ENCODE measurements at places on chromosomes 4 and X.

GRCh38 chr4:1628892-1629698, 55.0 kb downstream of the FAM53A start:
- H3K27me3 ChIP-seq: no peaks in the 10 kb centered on the region
- H3K36me3 ChIP-seq: no peaks in the 10 kb centered on the region
- H3K4me1 ChIP-seq: no peaks in the 10 kb centered on the region
- peak; percentile 82 for DNase-seq
- H3K27ac ChIP-seq: no peak overlapping the region

DNA sequence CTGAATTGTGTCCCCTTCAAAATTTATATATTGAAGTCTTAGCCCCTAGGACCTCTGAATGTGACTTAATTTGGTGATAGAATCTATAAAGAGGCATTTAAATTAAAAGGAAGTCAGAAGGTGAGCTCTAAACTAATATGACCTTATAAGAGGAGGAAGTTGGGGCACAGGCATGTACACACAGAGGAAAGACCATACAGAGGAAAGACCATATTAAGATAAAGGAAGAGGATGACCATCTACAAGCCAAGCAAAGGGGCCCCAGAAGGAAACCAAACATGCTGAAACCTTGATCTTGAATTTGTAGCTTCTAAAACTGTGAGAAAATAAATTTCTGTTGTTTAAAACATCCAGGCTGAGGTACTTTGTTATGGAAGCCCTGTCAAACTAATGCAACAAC, 26.9 kb upstream of the CYBB start:
- H3K4me1 ChIP-seq: no peaks in the 10 kb centered on the region
- no peaks in the 10 kb centered on the region for H3K27me3 ChIP-seq
- DNase-seq: no peak
- H3K4me3 ChIP-seq: no peak overlapping the region
- no peaks in the 10 kb centered on the region for H3K36me3 ChIP-seq

DNA sequence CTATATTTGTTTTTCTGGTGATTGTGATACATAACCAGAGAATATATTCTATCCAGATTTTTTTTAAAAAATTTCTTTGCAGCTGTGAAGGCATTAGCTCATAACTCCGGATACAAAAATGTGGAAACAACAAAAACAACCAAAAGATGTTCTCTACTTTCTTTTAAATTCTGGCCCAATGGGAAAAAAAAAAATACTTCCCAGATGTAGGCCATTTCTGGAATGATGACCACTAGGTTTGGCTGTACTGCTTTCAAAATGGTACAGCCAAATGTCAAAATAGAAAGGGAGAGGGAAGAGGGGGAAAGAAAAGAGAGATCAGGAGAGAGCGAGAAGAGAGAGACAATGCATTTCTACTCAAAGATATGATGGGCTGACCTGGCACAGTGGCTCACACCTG, 14.6 kb downstream of the ANOS1 start:
- no peak overlapping the region for H3K4me3 ChIP-seq
- peaks cover 21% of the 10 kb centered on the region for H3K4me1 ChIP-seq
- DNase-seq: no peak

DNA sequence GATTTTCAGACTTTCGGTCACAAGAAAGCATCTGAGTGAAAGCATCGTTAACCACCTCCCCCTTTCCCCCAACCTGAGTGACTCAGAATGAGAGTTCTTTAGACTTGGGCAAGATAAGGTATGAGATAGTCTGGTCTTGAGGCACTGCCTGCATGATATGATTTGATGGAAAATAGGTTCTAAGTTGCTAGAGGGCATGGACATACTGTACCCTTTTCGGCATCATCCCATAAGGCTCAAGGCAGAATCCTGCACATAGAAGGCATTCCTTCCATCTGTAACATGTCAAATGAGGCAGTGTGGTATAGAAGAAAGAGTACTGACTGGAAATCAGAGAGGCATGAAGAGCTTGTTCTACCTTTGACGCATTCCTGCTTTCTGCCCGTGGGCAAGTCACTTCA, 16.8 kb upstream of the AMOT start:
- no peak overlapping the region for H3K27ac ChIP-seq
- H3K36me3 ChIP-seq: peaks cover 8% of the 10 kb centered on the region
- H3K4me1 ChIP-seq: no peaks in the 10 kb centered on the region
- no peak for DNase-seq
- no peak overlapping the region for H3K4me3 ChIP-seq

DNA sequence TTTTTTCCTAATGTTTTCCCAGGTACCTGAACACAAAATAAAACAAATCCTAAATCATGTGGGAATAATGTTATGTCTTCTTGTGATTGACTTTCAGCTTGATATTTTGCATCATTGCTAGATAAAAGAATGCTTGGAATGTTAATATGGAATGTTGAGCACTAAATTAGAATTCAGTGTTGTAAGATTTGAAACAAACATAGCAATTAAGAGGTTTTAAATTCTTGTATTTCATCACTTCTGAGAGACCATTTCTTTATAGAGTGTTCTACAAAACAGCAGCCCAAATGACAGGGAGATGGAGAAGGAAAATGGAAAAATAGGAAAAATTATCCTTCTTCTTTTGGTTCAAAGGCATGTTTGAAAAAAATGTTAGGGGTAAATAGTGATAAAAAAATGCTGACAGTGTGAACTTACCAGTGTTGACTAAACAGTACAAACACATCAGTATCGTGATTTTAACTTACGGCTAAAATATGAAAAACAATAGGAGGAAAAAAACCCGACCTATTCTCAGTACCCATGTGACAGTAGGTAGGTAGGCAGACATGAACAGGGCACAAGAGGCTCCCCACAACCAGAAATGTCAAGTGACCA, 102.6 kb upstream of the PDE5A start:
- H3K4me1 ChIP-seq: no peaks in the 10 kb centered on the region
- no peaks in the 10 kb centered on the region for H3K36me3 ChIP-seq
- H3K27me3 ChIP-seq: no peaks in the 10 kb centered on the region
- no peak for DNase-seq

- no peaks in the 10 kb centered on the region for H3K36me3 ChIP-seq
- no peaks in the 10 kb centered on the region for H3K4me1 ChIP-seq
- no peak for DNase-seq
- no peaks in the 10 kb centered on the region for H3K27me3 ChIP-seq
Measured at GRCh38 chr4:142230991-142231390, 594.6 kb downstream of the IL15 start.

DNA sequence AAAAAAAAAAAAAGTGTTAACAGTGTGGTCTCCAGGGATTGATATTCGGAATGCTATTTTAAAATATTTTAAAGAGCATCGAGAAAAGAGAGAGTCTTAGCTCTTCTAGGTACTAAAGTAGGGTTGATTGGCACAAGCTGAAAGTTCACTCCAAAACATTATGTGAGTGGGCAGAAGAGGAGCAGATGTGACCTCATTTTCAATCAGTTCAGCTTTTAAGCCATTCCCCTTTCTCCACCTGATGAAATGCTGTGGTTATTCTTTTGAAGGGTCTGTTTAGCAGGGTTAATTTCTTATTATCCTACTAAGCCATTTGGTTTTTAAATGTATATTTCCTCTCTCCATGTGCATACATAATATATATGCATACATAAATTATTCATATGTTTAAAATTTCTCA, 69.2 kb downstream of the GALNT7 start:
- no peak for DNase-seq
- H3K36me3 ChIP-seq: no peaks in the 10 kb centered on the region
- H3K4me1 ChIP-seq: peaks cover 6% of the 10 kb centered on the region

DNA sequence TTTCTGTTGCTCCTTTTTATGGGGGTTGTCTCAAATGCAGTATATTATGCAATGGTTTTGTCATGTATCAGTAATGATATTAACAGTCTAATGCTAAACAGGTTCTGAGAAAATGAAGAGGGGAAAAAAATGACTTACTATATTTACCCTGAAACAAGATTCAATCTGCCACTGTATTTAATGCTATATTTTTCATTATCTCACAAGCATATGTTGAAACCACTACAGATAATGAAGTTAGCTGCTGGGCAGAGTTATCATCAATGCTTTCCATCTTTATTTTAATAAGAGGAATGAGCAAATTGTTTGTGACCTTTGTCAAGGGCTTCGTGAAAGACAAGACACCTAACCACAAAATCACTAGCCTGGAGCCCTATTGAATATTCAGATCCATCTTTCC, 32.6 kb upstream of the NAA11 start:
- H3K4me1 ChIP-seq: no peaks in the 10 kb centered on the region
- no peak overlapping the region for H3K27ac ChIP-seq
- no peaks in the 10 kb centered on the region for H3K27me3 ChIP-seq
- no peaks in the 10 kb centered on the region for H3K36me3 ChIP-seq

DNA sequence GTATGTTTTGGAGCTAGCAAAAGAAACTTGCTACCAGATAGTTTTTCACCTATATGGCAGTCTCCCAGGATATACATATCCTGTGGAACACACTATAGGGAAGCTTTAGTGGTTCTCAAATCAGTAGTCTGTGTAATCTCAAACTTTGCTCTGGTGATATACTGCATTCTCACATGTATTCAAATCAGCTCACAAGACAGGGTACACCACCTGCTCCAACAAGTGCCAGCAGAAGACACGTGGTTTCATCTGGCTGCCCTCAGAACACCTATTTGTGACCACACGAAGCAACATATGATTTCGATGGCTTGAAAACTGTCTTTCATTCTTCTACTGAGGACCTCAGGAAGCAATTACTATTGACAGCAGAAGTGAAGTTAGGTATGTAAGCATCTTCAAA, 37.7 kb downstream of the BCLAF3 start:
- no peak overlapping the region for H3K4me3 ChIP-seq
- no peaks in the 10 kb centered on the region for H3K27me3 ChIP-seq
- H3K36me3 ChIP-seq: peaks cover 7% of the 10 kb centered on the region
- H3K27ac ChIP-seq: no peak overlapping the region
- DNase-seq: no peak

- no peak for DNase-seq
- H3K36me3 ChIP-seq: peaks cover 12% of the 10 kb centered on the region
- H3K4me1 ChIP-seq: no peaks in the 10 kb centered on the region
- no peaks in the 10 kb centered on the region for H3K27me3 ChIP-seq
- H3K4me3 ChIP-seq: no peak overlapping the region
Measured at GRCh38 chr4:106291678-106292077, 24.3 kb downstream of the TBCK start.

DNA sequence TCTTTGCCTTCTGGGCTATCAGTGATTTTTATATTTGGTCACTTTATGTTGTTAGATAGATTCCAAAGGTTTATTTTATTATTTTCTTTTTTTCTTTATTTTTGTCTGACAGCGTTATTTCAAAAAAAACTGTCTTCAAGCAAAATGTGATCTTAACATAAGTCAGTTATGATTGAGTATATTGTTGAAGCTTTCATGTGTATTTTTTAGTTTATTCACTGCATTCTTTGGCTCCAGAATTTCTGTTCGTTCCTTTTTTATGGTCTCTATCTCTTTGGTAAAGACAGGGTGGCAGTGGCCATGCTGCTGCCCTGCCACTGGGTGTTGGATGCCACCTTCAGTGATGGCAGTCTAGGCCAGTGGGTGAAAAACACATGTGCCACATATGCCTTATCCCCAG, at the start of gene MAGEC3:
TSS of gene MAGEC3 (plus strand) at position 301 of the 400 bp plus-strand sequence. CDS start at position 301, 0 bp downstream.
- H3K4me3 ChIP-seq: no peak within 1 kb of the TSS
- peaks cover 2% of the 10 kb centered on the region for H3K36me3 ChIP-seq

DNA sequence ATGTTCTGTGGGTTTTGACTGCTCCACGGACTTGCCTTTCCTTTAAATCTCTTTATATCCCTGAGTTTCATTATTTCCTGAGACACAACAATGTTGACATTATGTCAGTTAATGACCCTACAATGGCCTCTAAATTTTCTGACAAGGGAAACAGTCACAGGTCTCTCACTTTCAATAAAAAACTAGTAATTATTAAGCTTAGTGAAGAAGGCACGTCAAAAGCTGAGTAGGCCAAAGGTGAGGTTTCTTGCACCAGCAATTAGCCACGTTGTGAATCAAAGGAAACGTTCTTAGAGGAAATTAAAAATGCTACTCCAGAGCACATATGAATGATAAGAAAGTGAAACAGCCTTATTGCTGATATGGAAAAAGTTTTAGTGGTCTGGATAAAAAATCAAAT, 930.2 kb upstream of the GRID2 start:
- H3K27ac ChIP-seq: no peak overlapping the region
- H3K4me1 ChIP-seq: no peaks in the 10 kb centered on the region
- no peak for DNase-seq
- H3K27me3 ChIP-seq: no peaks in the 10 kb centered on the region
- H3K4me3 ChIP-seq: no peak overlapping the region
- H3K36me3 ChIP-seq: peaks cover 10% of the 10 kb centered on the region

DNA sequence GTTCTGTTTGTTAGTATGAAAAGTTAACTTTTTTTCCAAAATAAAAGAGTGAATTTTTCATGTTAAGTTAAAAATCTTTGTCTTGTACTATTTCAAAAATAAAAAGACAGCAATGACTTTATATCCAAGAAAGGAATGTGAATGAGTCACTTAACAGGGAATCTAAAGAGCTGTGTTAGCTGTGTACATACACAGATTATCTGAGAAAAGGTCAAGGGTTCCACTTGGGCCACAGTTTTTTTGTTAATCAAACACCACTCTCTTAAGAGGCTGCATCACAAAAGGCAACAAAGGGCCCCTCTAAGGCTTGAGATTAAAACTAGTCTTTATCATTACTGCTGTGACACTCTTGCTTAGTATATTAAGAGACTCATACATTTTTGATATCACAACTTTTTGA, 82.1 kb downstream of the FIP1L1 start:
- no peaks in the 10 kb centered on the region for H3K27me3 ChIP-seq
- H3K4me3 ChIP-seq: no peak overlapping the region
- no peak overlapping the region for H3K27ac ChIP-seq
- DNase-seq: no peak

DNA sequence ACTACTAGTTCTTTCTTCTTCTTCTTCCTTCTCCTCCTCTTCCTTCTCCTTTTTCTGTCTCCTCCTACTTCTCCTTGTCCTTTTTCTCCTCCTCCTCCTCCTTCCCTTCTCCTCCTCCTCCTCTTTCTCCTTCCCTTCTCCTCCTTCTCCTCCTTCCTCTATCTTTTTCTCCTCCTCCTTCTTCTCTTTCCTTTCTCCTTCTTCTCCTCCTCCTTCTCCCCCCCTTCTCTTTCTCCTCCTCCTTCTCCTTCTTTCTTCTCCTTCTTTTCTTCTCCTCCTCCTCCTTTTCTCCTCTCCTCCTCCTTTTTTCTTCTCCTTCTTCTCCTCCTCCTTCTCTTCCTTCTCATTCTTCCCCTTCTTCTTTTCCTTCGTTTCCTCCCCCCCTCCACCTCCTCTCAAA, 21.8 kb upstream of the NAP1L5 start:
- no peak overlapping the region for H3K4me3 ChIP-seq
- no peaks in the 10 kb centered on the region for H3K27me3 ChIP-seq
- H3K36me3 ChIP-seq: peaks cover 11% of the 10 kb centered on the region
- H3K4me1 ChIP-seq: no peaks in the 10 kb centered on the region
- no peak overlapping the region for H3K27ac ChIP-seq
- no peak for DNase-seq
